Kasumi-1 (cell line): ENCODE measurements at places on chromosomes 5 and 9.

- peak; percentile 10 for DNase-seq
These were observed 54.3 kb downstream of the NUP214 start for GRCh38 chr9:131179561-131180219.

DNA sequence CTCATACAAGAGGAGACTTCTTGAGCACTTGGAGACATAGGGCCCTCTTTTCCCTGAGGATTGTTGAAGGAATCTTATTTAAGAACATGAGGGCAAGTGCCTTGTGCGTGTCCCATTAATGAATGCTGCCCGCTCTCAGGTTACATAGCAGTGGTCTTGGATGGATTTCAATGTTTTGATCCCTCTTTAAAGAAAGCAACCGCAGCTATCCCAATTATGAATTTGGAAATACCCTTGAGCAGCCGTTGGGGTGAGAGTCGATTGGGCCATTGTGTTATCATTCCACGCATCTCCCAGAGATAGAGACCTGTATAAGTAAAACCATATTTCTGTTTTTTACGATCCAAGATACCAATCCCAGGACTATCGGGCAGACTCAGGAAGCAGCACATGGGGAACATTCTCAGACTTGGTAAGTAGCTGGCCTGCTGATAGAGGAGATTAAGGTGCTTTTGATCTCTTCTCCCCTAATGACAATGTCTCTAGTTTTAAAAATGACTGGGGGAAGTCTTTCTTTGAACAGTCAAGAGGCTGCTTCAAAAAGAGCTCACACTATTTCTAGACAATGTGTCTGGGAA is 145.3 kb downstream of the MACROH2A1 start:
- DNase-seq = no peak

DNA sequence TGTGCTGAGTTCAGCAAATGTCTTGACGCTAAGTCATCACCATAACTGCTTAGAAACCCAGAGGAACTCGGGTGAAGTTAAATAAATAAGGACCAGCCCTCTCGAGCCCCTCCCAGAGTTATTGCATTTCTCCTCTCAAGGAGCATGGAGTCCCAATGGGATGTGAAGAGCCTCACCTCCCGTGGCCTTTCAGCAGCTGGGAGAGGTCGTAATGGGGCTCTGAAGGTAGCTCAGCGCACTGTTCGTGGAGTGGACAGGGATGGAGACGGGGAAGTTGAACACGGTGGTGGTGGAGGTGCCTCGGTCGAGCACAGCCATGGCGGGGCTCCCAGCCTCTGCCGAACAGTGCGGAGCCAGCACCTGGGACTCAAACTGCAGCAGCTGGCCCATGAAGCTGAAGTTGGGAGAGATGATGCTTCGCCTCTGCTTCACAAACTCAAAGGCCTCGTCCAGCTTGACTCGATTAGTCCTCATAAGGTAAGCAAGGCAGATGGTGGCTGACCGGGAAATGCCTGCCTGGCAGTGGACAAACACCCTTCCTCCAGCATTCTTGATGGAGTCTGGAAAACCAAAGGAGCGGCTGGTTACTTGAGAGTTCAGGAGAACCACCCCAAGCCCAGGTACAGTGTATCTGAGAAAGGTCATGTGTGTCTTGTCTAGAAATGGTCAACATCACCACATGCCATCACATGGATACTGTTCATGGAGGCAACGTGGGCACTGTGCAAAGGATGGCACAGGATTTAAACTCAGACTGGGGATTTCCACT is 2.2 kb downstream of the DUSP1 start:
- DNase-seq = no peak

DNA sequence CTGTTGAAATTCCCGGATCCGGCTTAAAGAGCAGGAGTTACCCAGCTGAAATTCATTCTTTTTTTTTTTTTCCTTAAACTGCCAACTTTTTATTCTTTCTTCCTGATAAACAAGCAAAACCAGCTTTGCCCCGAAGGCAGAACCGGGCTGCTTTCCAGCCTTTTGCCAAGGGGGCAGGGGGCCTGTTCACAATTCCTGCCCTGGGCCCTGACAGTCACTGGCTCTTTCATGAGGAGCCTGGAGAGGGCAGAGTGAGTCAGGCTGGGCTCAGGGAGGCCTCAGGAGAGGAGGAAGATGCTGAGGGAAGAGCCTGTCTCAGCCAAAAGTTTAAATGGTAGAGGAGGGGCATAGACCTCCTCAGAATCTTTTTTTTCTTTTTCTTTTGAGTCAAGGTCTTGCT is 4.8 kb downstream of the GLIPR2 start:
- no peak for DNase-seq

DNA sequence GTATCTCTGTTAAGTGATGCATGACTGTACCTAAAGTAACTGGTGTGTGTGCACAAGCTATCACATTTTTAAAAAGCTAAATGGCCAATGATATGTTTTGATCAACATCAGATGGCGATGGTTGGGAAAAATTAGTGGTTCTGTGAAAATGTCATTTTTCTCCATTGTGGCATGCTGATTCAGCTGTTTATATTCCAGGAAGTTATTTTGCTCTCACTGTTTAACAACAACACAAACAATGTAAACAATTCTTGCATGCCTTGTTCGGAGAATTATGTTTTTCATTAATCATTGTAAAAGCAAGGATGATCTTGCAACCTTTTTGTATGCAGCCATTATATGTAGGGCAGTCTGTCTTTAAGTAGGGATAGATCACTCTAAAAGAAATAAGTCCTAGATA is 106.1 kb upstream of the LHFPL2 start:
- DNase-seq = no peak

DNA sequence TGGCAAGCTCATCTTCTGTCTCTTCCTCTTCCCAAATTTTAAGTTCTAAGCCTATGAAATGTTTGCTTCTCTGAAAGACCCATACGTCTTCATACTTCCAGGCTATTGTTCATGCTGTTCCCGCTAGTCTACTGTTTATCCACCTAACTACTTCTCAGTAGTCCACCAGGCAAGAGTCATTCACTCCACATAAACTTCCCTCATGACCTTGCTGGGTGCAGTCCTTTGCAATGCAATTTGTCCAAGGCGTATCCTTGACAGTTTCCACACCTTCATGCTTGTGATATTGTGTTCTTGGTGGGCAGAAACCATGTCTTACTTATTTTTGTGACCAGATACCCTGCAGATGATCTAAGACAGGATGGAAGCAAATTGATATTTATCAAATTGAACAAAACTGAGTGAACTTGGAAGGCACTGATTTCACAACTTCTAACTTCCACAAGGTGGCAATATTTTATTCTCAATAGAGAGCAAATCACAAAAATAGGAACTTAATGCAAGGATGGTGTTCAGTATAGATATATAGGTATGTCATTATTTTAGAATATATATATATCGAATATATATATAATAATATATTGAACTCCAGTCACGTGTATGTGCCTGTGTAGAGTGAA is 30.3 kb downstream of the TYRP1 start:
- DNase-seq = peak; percentile 6

DNA sequence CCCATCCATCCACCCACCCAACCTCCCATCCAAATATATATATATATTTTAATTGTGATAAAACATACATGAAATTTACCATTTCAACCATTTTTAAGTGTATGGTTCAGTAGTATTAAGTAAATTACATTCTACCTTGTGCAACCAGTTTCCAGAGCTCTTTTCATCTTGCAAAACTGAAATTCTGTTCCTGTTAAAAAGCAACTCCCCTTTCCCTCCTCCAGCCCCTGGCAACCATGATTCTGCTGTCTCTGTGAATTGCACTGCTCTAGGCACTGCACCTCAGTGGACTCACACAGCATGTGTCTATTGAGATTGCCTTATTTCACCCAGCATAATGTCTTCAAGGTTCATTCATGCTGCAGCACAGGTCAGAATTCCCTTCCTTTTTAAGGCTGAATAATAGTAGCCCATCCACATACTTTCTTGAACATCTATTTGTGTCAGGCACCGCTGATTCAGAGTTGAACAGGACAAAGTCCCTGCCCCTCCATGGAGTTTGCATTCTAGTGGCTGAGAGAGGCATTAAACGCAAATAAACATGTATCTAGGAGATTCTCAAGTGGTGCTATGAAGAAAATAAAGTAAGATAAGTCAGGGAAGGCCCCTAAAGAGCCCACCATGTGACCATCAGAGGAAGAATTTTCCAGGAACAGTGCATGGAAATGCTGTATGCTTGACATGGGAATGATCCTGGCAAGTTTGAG is 24.0 kb downstream of the CSF1R start:
- DNase-seq = no peak

DNA sequence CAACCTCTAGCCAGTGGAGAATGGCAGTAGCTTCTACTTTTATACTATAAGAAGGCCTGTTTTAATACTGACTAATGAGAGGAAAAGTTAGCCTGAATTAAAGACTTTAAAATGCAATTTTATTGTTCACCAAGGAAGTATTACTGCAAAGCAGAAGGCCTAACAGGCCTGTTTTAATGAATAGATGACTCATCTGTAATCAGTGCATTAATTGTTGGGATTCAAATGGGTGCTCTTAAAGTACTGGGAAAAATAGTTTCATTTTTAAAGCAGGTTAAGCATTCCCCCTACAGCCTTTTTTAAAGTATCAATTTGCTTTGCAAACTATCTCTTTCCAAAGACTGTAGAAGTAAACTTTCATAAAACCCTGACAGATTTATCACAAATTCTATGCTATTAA is 147.7 kb downstream of the SIL1 start:
- DNase-seq = no peak

DNA sequence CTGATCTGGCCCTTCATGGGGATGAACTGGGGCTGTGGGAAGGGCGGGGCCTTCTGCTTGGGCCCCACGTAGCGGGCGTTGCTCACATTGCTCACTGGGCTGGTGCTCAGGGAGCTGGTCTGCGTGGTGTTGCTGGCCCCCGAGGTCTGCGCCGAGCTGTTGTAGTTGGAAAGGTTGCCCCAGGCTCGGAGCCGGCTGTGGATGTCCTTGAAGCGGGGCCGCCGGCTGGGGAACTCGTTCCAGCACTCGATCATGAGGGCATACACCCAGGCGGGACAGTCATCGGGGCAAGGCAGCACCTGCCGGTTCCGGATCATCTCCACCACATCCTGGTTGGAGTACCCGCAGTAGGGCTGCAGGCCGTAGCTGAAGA is 226.0 kb downstream of the ROR2 start:
- DNase-seq = no peak

DNA sequence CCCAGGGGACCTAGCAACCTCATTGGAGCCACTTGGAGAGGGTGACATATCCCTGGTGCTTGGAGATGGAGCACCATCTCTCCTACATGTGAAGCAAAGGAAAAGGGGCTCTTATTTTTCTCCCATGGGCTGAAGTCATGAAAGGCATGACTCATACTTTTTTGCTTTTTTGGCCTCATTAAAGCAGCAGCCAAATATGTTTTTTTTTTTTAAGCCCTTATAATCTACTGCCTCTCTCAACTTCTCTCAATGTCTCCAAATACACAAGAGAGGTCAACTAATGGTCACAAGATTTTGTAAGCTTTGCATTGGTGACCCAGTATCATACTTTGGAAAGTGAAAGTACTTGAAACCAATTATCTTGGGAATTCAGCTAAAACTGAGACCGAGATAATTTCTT is 1.6 kb upstream of the CFAP90 start:
- DNase-seq = no peak

DNA sequence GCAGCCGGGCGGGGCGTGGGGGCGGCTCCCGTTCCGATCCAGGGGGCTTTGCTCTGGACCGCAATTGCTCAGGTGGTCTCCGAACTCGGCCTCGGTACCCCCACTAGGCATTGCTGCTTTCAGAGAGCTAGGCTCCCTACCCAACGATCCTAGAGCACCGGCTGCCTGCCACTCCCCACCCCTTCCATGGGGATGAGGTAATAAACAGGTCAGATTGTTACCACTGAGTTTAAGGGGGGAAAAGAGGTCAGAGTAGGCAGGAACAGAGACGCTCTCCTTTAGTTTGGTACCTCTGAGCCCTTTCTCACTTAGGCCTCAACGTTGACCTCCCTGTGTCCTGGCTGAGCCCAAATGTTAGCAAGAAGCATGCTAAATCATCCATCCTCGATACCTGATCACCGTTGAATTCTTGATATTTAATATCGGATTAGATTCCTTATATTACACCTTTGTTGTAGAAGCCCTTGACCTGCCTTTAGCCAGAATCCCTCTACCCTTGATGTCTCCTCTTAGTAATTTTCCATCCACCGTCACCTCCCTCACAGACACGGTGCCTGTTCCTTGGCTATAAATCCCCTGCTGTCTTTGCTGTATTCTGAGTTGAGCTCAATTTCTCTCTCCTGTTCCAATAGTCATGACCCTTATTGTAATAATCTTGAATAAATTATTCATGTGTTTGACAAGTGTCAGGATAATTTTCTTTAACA is 588 bp upstream of the PLPP1 start:
- no peak for DNase-seq

- DNase-seq = peak; percentile 34
These were observed 9.4 kb upstream of the PRSS3 start for GRCh38 chr9:33785914-33786313.

DNA sequence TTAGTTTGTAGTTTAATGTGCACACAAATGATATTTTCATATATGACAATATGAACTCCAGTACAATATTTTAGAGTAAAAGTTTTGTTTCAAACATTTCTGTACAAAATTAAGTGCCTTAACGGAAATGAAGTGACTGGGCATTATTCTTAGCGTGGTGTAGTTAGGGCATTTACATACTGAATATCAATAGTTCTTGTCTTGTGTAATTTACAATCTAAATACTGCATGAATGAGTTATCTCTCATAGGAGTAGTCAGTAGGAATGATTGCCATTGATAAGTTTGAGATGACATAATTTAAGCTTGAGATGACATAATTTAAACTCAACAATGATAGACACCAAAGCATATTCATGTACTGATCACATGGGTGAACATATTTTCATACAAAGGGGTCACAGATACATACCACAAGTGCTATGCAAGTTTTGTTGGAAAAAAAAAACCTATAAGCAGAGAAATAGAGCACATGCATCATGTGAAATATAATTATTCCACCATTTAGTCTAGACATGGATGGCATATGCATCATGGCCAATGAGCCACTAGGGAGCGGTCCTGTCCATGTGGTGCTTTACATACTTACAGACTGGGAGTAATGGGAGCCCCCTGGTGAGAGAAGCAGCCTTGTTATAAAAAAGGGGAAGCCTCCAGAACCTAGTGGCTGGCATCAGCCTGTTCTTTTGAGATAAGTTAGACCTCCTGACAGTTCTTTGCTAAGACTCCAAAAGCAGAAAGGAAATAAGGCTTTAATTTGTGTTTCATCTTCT is 1523.9 kb downstream of the MAT2B start:
- peak; percentile 98 for DNase-seq
